ENCODE measurements at places on chromosomes 6 and 20.

DNA sequence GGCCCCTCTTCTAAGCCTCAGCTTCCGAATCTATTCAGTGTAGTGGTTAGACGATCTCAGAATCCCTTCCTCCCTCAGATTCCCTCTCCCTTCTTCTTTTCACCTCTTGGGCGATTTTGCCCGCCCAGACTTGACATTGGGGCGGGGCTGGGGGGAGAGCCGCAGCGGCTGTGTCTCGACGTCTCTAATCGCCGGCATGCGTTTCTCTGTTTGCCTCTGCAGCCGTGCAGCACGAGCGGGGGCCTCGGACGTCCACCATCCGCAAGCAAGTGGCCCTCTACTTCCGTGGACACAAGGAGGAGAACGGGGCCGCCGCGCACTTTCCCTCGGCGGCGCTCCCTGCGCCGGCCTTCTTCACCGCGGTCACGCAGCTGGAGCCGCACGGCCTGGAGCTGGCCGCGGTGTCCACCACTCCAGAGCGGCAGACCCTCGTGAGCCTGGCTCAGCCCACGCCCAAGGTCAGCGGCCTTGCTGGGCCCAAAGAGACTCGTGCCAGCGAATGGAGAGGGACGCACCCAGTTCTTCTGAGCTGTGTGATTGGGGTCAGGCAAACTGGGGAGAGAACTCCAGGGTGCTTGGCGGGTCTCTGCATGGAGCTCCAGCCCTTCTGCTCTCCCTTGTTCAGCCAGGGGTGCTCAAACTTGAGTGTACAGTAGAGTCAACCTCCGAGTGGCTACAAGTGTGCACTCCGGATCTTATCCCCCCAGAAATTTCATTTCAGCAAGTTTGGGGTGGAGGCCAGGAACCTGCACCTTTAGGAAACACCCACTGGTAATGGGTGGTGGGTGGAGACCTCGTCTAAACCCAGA lies 10.7 kb downstream of the NR2E1 start:
- no peak for DNase-seq

DNA sequence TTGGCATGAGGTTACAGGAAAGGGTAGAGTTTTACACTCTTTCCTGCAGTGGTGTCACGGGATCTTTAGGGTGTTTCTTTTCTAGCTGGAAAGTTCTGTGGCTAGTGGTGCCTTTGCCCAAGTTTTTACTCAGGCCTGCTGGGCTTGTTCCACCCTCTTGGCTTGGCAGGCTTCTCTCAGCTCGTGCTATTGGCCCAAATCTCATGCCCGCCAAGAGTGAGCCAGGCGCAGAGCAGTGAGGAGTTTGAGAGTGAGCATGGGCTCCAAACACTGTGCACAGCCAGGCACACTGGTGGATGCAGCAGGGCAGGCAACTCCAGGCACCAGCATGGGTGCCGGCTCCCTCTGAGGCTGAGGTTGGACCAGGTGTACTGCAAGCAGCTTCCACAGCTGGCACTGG lies 206.5 kb downstream of the SAMD5 start:
- no peak for DNase-seq

DNA sequence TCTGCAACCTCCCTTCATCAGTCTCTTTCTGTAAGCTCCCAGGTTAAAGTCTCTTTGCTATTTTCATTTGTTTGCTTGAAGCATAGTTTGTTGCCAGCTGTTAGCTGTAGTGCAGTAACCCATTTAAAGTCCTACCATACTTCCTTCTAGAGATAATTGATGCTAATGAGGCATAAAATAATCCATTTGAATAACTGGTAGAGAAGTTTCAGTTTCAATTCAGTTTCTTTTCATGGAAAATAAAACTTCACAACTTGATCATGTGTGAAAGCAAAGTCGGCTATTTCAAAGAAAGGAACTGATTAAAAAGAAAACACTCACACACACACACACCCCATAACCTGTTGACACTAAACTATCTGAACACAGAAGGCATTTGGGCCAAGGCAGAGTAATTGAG lies 68.5 kb upstream of the TENT5A start:
- no peak for DNase-seq

DNA sequence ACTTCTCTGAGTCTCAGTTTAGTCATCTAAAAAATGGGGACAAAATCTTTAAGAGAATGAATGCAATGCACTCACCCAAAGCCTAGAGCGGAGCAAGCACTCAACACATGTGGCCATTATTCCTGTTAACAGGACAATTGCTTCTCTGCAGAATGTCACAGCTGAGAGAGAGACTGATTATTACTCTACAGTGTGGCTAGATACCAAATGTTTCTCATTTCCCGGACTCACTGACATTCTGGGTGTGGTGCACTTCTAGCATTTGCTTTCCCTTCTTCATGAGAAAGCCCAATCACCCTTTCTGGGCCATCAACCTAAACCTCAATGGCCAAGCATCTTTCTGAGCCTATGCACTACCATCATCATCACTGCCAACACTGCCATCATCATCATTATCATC lies 273.9 kb downstream of the ZNF217 start:
- no peak for DNase-seq

GRCh38 chr6:8441452-8441851 lies 6.1 kb upstream of the SLC35B3 start:
- no peak for DNase-seq

- DNase-seq = peak; percentile 44
Observed at GRCh38 chr6:134247231-134247833, 70.6 kb downstream of the SGK1 start.

- DNase-seq = no peak
Observed at GRCh38 chr20:44869471-44869870, 16.0 kb upstream of the YWHAB start.

DNA sequence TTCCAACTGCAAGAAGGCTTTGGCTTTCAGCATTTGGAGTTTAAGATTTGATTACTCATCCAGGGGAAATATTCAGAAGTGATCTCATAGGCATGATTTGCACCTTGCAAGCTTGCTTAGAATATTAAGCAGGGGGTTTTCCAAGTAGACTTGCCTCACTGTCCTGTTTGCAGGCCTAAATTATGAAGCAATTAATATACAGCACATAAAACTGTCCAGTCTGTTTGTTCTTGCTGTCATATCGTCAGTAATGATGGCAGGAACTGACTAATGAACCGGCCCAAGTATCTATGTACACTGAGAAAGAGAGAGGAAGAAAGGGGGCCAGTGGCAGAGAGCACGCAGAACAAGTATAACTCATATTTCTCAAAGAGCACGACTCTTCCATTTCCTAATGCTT lies 212.5 kb upstream of the SUPT3H start:
- DNase-seq = no peak

DNA sequence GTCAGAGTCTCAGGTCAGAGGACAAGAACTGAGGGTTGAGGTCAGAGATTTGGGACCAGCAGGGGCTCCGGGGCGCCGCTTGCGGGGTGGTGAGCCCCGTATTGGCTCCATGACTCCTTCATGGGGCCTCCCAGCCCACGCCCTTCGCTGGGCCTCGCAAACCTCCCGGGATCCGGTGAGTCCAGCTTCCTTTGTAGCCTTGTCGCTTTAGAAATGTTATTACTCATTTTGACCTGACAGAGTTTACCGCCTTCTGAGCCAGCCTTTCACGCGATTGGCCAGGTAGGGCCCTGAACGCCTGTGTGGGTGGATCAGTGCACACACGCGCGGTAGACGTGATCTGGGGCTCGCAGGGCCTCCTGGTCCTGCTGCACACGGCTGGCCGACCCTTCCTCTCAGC lies 181.1 kb downstream of the ERMARD start:
- no peak for DNase-seq

- DNase-seq = no peak
Observed at GRCh38 chr6:132751828-132752227, 5.9 kb downstream of the VNN2 start.

- no peak for DNase-seq
Observed at GRCh38 chr6:112701201-112701600, 354.1 kb downstream of the RFPL4B start.

DNA sequence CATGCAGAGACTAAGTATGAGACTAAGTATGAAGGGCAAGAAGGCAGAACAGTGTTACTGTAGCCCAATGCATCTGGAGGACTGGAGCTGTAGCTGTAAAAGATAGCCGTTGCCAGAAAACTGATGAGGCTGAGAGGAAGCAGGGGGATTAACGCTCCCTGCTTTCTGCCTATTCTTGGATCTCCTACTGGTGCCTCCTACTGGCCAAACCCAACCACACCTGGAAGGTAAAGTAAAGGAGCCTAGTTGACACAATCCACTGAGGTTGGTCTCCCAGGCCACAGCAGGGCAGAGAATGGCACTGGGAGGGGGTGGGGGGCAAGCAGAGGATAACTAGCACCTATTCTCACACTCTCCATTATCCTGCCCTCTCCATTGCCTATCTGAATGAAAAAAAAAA lies 105.0 kb upstream of the MRPS10 start:
- no peak for DNase-seq

DNA sequence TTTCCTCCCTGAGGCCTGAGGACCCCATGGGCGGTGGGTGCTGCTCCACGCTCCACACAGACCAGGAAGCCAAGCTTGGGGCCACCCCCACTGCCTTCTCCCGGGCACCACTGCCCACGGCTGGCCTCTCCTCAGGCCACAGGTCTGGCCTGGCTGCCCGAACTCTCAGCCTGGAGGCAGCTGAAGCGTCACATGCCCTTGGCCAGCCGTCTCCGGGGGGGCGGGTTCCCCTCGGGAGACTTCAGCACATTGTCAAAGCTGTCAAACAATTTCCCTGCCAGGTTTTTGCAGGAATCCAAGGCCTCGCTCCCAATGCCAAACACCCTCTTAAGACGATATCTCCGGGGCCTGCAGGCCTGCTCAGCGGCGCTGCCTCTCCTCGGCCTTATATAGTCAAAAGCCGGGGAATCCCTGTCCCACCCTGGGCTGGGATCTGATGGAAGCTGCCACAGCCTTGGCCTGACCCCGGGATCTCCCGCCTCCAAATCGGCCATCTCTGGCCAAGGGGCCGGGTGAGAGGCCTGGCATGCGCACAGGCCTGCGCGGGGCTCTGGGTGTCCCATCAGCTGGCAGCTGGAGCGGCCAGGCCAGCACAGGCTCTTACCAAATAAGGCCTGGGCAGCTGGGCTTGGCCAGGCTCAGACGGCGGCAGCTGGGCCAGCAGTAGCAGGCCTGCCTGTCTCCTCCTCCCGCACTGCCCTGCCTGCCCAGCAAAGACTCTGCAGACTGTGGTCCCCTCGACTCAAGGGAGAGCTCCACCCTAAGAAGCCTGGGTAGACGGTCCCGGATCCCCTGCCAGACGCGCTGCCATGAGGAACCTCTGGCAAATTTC lies 49.7 kb downstream of the RBM38 start:
- DNase-seq = no peak

DNA sequence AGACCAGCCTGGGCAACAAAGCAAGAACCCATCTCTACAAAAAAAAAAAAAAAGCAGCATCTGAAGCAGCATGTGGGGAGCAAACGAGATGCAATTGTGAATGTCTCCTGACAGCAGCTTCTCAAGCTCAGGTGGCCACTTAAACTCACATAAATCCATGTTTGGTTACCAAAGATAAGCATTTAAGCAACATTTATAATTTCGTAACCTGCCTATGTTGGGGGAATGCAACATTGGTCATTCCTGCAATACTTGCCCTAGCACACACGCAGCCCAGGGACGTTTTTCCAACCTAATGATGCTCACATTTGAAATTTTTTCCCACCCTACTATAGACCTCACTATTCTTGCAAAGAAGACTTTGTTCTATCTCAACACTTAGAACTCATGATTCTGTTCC lies 113.3 kb downstream of the ZFP64 start:
- DNase-seq = no peak

GRCh38 chr6:96213784-96214183 lies 198.0 kb downstream of the FUT9 start:
- DNase-seq = no peak
